ENCODE measurements at places on chromosomes 1 and 21.
A peak's percentile ranks its signal among the peaks of the same experiment; 100 is the strongest.

GRCh38 chr1:154463512-154463990 is 38.5 kb upstream of the TDRD10 start:
- peak; percentile 35 for DNase-seq

GRCh38 chr1:10975567-10976326 is 36.7 kb upstream of the TARDBP start:
- no peak for DNase-seq

- no peak for DNase-seq
Observed at GRCh38 chr1:177023726-177024125, 140.8 kb downstream of the ASTN1 start.

DNA sequence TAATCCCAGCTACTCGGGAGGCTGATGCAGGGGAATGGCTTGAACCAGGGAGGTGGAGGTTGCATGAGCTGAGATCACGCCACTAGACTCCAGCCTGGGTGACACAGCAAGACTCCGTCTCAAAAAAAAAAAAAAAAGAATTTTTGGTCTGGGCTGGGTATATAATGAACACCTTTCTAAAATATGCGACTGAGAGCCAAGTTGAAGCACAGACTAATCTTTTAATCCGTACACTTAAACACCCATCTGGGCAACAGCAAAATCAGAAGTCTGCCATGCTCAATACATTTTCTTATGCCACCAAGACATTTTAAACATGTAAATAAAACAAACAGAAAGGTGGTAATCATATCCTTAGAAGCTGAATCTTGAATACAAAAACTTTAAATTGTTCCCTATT is 31.6 kb upstream of the ABCB10 start:
- no peak for DNase-seq

DNA sequence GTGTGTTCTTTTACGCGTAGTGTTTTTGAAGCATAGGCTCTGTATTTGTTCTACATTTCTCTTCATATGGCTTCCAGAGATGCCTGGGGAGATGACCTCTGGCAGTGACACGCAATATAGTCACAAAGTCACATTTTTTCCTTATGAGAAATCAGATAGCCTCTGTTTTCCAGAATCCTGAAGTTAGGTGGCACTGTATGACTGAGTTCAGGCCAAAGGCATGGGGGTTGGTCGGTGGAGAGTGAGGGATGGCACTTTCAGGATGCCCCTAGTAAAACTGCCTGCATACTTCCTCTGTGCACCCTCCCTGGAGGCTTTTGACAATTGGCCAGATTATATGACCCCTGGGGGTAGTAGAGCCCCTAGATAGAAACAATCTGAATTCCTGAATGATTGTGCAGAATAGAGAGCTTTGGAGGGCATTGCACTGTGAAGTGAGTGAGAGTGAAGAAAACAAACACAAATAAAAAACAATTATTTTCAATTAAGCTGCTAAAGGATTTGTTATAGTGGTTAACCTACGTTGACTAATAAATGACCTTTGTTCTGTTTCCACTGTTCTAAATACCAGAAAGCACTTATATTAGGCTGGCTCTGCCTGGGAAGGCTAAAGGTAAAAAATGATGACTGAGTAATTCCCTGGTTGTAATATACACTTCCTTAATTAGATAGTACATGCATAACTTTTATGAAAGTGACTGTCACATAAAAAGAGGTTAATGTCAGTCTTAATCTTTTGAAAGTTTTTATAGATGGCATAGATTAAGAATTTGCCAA is 1660.8 kb downstream of the PLA2G4A start:
- DNase-seq, result no peak

- peak; percentile 6 for DNase-seq
Observed at GRCh38 chr21:41612674-41613532, 104.9 kb upstream of the TMPRSS2 start.

DNA sequence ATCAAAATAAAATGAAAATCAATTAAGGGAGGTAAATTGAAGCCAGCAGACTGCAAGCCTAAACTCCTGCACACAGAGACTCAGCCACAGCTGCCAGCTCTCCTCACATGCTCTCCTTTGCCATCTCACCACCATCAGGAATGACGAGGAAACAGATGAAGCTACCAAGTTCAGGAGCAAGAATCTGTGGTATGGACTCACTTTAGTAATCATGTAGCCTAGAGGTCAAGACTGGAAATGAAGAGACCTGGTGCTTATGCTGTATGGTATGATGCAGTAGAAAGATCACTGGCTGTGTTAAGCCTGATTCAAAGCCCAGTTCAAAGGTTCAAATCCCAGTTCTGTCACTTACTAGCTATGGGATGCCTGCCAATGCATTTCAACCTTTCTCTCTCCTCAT is 78.9 kb upstream of the CAMK1G start:
- no peak for DNase-seq

GRCh38 chr1:226021401-226021800 is 22.3 kb upstream of the SDE2 start:
- DNase-seq, result no peak

DNA sequence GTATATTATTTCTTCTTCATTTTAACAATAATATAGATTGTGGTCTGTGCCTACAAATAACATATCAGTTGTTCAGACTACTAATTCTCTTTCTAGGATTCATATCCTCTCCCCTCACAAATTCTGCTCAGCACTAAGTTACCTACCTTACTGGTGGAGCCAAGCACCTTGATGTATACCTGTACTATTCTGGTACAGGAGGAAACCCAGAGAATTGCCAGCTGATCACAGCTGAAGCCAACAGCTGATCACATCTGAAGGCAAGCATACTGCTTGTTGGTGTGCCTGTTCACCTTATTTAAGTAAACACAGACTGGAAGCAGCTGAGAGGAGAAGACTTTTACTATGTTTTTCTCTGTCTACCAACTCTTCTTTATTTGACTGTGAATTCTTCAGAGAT is 101.8 kb downstream of the PBX1 start:
- no peak for DNase-seq

- DNase-seq, result no peak
Observed at GRCh38 chr1:83670909-83671565, 327.9 kb downstream of the TTLL7 start.

DNA sequence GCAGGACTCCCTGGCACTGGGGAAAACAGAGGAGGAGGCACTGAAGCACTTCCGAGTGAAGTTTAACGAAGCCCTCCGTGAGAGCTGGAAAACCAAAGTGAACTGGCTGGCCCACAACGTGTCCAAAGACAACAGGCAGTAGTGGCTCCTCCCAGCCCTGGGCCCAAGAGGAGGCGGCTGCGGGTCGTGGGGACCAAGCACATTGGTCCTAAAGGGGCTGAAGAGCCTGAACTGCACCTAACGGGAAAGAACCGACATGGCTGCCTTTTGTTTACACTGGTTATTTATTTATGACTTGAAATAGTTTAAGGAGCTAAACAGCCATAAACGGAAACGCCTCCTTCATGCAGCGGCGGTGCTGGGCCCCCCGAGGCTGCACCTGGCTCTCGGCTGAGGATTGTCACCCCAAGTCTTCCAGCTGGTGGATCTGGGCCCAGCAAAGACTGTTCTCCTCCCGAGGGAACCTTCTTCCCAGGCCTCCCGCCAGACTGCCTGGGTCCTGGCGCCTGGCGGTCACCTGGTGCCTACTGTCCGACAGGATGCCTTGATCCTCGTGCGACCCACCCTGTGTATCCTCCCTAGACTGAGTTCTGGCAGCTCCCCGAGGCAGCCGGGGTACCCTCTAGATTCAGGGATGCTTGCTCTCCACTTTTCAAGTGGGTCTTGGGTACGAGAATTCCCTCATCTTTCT is 75.5 kb downstream of the PIK3CD start:
- DNase-seq, result no peak

GRCh38 chr1:115317101-115318012 is 20.7 kb downstream of the NGF start:
- DNase-seq, result no peak

- DNase-seq, result no peak
Observed at GRCh38 chr1:145757420-145757819, 38.1 kb downstream of the CD160 start.

GRCh38 chr21:44756423-44757185 is 45.0 kb downstream of the UBE2G2 start:
- DNase-seq, result no peak

DNA sequence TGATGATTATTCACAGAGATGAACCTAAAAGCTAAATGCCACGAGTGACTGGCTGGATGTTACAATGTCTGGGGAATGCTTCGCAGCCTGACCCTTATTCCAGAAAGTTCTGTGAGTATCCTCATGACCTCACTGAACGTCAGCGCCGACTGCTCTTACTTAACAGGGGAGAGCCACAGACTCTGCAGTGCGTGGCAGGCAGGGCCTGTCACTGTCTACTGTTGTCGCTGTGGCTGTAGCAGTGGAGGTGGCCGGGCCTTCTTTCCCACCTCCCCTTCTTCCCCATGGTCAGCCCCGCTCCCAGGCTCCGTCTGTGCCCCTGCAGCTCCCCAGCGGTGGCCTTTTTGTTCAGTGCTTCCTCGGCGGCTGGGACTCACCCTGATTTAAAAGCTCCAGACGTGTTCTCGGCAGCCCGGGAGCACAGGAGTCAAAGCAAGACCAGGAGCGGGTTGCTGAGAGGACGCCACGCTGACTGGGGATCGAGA is 52.2 kb upstream of the TARBP1 start:
- DNase-seq, result no peak

GRCh38 chr21:32135401-32136363 is 143.2 kb downstream of the MIS18A start:
- DNase-seq, result no peak

GRCh38 chr1:208421486-208421885 is 177.3 kb upstream of the PLXNA2 start:
- DNase-seq, result no peak

DNA sequence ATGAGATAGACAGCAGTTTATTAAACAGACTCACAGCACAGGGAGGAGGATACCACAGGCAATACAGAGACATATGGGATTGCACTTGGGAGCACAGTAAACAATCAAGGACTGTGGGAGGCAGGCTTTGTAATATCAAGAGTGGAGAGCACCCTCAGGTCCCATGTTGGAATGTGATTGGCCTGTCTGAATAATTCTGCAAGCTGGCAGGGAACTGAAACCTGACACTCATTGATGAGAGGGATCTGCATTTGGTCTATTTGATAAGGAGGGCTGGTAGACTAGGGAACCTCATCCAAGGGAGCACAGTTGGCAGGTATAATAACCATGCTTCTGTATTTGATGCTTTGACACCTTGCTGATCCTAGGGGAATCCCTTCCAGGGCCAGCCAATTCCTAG is 69.9 kb upstream of the PRMT6 start:
- no peak for DNase-seq

GRCh38 chr1:204514828-204515227 is 1.4 kb upstream of the MDM4 start:
- DNase-seq, result no peak

DNA sequence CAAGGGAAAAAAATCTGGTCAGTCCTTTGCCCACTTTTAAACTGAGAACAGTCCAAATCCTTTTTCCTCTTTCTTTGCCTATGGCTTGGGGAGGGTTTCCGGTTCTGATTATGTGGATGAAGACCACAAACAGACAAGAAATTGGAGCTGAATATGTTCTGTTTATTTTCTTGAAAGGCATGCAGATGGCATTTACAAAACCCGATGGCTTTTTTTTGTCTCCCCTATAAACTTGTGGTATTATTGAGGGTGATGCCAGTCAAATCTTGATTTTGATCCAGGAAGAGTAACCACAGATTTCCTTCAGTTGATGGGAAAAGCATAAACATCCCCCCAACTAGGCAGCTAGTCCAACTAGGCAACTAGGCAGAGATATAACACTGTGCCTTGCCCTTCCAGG is 38.9 kb downstream of the PLPP3 start:
- DNase-seq, result no peak

DNA sequence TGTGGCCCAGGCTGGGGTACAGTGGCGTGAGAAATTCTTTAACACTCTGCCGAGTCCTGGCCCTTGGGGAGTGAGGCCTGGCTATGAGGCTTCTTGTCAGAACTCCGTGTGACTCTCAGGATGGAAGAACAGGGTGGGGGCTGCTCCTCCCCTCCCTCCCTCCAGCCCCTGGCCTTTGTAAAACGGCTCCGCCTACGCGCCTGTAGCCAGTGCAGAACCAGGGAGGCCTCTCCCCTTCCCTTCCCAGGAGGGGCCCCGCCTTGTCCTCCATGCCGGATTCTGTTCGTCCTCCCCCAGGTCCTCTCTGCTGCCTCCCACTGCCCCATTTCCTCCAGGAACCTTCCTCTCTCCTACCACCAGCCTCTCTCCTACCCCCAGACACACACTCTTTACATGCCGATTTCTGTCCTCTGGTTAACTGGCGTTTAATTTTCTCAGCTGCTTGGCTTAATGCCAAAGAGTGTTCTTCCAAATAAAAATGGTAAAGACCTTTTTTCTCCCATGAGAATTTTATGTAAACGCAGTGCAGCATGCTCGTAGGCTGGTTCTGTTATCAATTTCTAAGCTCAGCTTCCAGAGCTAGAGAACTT is 21.0 kb downstream of the PDE9A start:
- DNase-seq, result no peak

GRCh38 chr1:145961425-145962156 is 2.8 kb downstream of the ANKRD34A start:
- no peak for DNase-seq

- DNase-seq, result no peak
Observed at GRCh38 chr21:28018741-28019669, 973.7 kb downstream of the LTN1 start.

DNA sequence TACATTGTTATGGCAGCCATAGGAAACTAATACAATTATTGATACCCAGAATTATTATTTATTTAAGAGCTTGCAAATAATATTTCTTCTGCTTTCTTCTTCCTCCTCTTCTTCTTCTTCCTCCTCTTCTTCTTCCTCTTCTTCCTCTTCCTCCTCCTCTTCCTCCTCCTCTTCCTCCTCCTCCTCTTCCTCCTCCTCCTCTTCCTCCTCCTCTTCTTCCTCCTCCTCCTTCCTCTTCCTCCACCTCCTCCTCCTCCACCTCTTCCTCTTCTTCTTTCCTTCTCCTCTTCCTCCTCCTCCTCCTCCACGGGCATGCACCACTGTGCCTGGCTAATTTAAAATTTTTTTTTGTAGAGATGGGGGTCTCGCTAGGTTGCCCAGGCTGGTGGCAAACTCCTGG is 95.6 kb upstream of the BCAR3 start:
- no peak for DNase-seq

DNA sequence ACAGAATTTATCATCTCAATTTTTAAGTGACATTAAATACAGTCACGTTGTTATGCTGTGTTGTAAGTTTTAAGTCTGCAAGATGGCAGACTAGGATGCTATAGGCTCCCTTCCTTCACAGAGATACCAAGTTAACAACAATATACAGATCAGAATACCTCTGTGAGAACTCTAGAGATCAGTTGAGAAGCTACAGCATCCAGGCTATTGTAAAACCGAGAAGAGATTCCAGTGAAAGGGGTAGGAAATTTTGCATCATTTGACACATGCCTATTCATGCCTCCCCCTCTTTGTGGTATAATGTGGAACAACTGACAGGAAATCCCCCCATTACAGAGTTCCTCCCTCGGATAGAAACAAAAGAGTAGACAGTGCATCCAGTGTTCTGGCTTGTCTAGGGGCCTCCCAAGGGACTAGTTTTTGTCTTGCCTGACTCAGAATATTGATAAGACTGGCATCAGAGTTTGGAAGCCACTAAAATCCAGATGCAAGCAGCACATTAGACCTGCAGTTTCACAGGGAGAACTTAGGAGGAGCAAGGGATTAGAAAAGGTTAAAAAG is 80.6 kb downstream of the LBR start:
- no peak for DNase-seq

Measured in stimulated activated CD4-positive, alpha-beta T cell treated with anti-CD3 and anti-CD28 coated beads, Interleukin-1b, Interleukin-23, amount 100 ng/mL, for 24 hours (primary cell).